ENCODE measurements at places on chromosomes 12 and 14.

- no peak overlapping the region for H3K27ac ChIP-seq
- no peak for DNase-seq
- no peaks in the 10 kb centered on the region for H3K4me1 ChIP-seq
- H3K36me3 ChIP-seq, result no peaks in the 10 kb centered on the region
Measured at GRCh38 chr14:72013721-72014345, 81.6 kb downstream of the RGS6 start.

DNA sequence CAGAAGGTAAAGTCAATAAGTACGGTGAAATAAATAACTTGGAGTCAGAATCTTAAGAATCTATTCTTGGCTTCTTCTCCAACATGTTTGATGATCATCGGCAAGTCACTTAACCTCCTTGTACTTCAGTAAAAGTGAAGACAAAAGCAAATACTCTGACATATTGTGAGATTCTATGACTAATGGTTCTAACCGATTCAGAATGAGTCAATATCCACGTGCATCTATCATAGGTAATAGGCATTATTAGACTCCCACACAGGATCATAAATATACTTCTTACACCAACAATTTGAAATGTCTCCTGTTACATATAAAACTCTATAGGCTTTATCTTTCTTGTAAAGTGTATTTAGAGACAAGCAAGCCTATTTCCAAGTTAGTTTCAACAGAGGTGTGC, 144.4 kb upstream of the ATXN7L3B start:
- H3K4me3 ChIP-seq, result no peak overlapping the region
- no peaks in the 10 kb centered on the region for H3K27me3 ChIP-seq
- H3K36me3 ChIP-seq, result no peaks in the 10 kb centered on the region
- H3K4me1 ChIP-seq, result no peaks in the 10 kb centered on the region
- DNase-seq, result no peak
- H3K27ac ChIP-seq, result no peak overlapping the region

- no peak overlapping the region for H3K27ac ChIP-seq
- no peak for DNase-seq
Measured at GRCh38 chr12:12446786-12447185, 89.9 kb downstream of the BORCS5 start.

DNA sequence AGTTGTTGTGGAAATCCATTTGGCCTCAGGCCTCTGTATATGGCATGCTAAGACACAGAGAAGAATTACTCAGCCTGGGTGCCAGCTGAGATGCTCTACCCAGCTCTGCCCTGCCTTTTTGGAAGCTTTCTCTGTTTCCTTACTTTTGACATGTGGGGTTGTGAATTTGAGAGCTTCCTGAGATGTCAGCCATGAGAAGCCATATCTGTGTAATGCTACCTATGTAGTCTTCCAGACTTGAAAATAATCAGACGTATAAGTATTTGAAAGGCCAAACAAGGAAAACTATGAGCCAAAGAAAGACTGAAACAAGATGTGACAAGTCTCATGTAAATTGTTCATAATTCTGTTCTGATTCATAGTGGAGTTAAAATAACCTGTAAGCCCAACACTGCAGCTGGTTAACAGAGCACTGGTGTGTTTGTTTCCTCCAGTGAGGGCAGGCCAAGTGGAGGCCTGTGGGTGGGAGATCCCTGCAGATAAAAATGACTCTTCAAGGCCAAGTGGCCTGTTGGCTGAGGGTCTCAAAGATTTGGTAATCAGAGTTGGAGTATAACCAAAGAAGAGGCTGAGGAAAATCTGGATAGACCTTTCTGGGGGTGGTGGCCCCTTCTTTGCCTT, 94.0 kb downstream of the TMX1 start:
- peak overlapping the region; percentile 40 for H3K27ac ChIP-seq
- no peaks in the 10 kb centered on the region for H3K4me1 ChIP-seq
- no peak overlapping the region for H3K4me3 ChIP-seq
- H3K27me3 ChIP-seq, result no peaks in the 10 kb centered on the region
- DNase-seq, result no peak

DNA sequence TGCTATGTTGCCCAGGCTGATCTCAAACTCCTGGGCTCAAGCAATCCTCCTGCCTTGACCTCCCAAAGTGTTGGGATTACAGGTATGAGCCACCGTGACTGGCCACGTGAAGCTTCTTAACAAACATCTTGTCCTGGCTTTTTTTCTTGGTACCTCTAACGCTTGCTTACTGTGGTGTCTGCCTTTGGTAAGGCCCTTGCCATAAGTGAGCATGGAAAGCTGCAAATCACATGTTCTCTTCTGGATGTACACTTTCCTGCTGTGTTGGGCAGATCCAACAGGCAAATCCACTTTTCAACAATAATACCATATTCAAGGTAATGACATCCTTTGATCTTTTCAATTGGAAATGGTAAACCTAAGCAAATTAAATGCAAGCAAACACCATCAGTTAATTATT, 54.6 kb downstream of the ARF6 start:
- no peaks in the 10 kb centered on the region for H3K4me1 ChIP-seq
- DNase-seq, result no peak
- no peak overlapping the region for H3K4me3 ChIP-seq
- no peaks in the 10 kb centered on the region for H3K36me3 ChIP-seq
- H3K27me3 ChIP-seq, result no peaks in the 10 kb centered on the region
- H3K27ac ChIP-seq, result no peak overlapping the region

DNA sequence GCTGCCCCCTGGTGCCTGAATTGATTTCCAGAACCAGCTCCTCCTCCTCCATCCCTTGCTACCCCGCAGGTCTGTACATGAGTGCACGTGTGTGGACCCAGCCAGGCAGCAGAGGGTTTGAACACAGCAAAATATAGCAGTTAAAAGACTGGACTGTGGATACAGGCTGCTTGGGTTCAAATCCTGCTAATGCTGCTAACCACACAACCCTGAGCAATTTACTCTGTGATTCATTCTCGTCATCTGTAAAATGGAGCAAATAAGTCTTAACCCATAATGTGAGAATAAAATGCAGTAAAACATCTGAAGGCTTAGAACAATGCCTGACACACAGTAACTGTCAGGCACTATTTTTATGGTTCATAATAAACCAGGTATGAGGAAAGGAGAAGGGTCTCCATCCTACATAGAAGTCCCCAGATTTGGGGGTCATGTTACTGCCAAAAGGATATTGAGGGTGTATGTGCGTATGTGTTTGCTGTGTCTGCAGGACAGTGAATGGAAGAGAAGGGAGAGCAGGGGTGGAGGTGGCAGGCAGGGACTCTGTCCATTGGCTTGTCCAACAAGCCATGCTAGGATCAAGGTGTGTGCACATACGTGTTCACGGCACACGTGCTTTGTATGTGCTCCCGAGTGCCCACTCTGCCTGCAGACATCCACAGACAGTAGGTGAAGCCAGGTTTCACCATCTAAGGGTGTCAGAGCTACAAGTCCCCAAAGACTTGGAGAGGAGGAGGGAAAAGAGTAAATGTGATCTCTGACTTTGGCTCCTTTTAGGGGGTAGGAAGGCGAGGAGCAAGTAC, 1.5 kb upstream of the STAT6 start:
- no peaks in the 10 kb centered on the region for H3K4me1 ChIP-seq
- H3K27ac ChIP-seq, result peak overlapping the region; percentile 99

DNA sequence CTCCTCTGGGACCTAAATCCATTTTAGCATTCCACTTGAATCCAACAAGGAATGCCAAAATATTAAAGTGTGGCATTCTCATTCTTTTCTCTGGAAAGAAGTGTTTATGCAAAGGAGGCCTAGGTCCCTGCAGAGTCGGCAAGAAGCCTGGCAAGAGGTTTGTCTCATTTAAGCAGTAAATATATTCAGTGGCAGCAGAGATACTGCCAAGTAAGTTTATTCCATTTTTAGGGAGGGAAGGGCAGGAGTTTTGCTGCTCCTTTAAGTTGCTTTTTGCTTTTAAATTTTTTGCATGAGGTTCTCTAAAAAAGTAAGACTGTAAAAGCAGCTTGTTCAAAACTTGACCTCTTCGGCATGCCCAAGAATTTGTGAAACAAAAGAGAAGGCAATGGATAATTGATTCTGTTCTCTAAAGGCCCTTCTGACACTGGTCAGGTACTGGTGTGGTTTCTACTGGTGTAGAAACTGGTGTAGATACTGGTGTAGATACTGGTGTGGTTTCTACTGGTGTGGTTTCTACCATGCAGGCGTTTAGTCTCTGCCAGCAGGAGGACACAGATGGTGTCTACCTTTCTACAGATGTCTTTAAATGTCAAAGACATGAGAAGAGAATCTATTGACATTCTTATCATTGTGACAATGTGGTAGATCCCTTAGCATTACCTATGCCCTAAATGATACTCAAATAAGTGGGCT, 107.3 kb downstream of the SAMD4A start:
- H3K4me3 ChIP-seq, result no peak overlapping the region
- no peaks in the 10 kb centered on the region for H3K27me3 ChIP-seq
- H3K36me3 ChIP-seq, result no peaks in the 10 kb centered on the region
- DNase-seq, result no peak
- H3K27ac ChIP-seq, result peak overlapping the region; percentile 28

- no peak overlapping the region for H3K4me3 ChIP-seq
- H3K4me1 ChIP-seq, result no peaks in the 10 kb centered on the region
- H3K36me3 ChIP-seq, result no peaks in the 10 kb centered on the region
Measured at GRCh38 chr14:77426396-77426795, 3.1 kb upstream of the NOXRED1 start.

GRCh38 chr12:109098651-109099050, 1.3 kb downstream of the UNG start:
- peaks cover 17% of the 10 kb centered on the region for H3K36me3 ChIP-seq
- H3K4me1 ChIP-seq, result peaks cover 21% of the 10 kb centered on the region
- H3K4me3 ChIP-seq, result peak overlapping the region; percentile 69
- no peaks in the 10 kb centered on the region for H3K27me3 ChIP-seq

- no peaks in the 10 kb centered on the region for H3K27me3 ChIP-seq
- H3K4me3 ChIP-seq, result no peak overlapping the region
- H3K4me1 ChIP-seq, result no peaks in the 10 kb centered on the region
Measured at GRCh38 chr12:124267205-124267778, 27.6 kb upstream of the RFLNA start.

DNA sequence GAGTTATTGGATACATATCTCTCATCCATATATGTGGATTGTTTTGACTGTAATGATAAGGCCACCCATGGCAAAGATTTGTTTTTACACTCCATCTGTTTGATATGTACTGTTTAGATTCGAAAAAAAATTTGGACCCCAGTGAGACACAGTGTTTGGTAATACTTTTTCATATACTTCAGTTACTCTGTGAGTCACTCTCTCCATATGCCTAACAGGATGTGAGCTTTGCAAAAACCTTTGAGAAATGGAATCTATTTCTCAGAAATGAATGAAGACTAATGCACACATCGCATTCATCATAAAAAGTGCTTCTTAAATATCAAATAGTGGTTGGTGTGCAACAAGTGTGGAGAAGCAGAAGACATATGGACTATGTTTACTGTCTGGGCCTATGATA, 781.5 kb downstream of the SLC6A15 start:
- no peak overlapping the region for H3K27ac ChIP-seq
- no peaks in the 10 kb centered on the region for H3K27me3 ChIP-seq
- H3K4me1 ChIP-seq, result no peaks in the 10 kb centered on the region

DNA sequence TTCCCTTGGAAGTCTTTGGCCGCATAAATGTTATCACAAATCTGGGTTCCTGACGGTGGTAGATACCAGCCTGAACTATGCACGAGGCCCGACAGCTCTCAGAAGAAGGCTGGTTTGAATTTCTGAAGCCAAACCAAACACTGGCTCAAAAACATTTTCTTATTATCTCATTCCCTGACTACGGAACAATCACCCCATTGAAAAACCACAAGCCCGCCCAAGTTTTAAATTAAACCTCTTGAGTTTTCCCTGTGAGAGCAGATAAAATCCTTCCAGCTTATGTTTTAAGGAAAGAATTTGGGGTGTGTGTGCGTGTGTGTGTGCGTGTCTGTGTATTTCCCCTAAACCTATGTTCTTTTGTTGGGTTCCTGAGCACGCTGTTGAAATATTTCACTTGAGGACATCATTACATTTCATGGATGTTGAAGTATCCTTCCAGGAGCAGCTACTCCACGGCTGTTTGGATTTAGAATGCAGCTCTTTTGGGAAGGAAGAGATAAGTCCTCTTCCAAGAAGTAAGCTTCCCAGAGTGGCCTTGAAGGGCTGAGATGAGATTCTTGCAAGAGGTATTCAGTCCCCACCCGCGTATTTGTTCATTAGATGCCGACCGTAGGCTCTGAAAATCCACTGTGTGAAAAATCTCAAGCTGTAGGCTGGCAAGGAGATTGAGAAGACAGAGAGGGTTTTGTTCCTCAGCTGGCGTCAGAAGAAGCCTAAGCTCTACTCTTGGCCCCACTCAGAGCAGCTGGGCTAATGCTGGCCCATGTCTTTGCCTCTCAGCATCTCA, 131.0 kb upstream of the NCOR2 start:
- H3K27ac ChIP-seq, result peak overlapping the region; percentile 10
- DNase-seq, result no peak
- no peak overlapping the region for H3K4me3 ChIP-seq

- no peaks in the 10 kb centered on the region for H3K36me3 ChIP-seq
- no peaks in the 10 kb centered on the region for H3K4me1 ChIP-seq
- no peak for DNase-seq
- H3K27me3 ChIP-seq, result no peaks in the 10 kb centered on the region
- no peak overlapping the region for H3K4me3 ChIP-seq
Measured at GRCh38 chr12:114045349-114045748, 79.2 kb upstream of the RBM19 start.

GRCh38 chr14:100533656-100534485, 53.3 kb downstream of the BEGAIN start:
- no peak overlapping the region for H3K4me3 ChIP-seq
- no peak overlapping the region for H3K27ac ChIP-seq
- peak; percentile 51 for DNase-seq
- no peaks in the 10 kb centered on the region for H3K27me3 ChIP-seq
- H3K4me1 ChIP-seq, result peaks cover 12% of the 10 kb centered on the region

DNA sequence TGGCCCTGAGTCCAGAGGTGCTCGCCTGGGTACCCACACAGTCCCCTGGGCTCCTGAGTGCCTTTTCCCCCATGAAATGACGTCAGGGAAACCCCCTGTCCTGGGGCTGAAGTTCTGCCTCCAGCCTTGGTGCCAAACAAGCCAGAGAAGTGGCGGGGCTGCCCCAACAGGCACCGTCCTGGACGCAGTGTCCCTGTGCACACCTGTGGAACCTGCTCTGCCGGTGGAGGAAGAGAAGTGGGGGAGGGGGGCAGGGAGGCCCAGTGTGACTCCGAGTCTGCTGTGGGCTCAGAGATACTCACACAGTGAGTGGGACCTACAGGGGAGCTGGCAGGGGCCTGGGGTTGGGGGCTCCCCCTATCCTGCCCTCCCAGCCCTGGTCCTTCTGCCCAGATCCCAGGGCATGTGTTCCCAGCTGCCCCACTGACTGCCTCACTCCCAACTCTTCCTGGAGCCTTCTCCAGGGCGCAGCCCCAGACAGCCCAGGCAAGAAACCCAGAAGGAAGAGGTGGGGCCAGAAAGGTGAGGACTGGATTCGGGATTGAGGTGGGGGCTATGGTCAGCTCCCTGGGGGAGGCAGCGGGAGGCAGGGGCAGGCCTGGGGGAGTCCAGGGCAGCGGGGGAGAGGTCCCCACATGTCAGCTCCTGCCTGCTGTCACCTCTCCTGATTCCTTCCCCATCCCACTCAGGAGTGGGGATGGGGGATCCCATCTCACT, 24.7 kb downstream of the CCDC85C start:
- H3K27me3 ChIP-seq, result no peaks in the 10 kb centered on the region
- H3K27ac ChIP-seq, result no peak overlapping the region
- H3K36me3 ChIP-seq, result no peaks in the 10 kb centered on the region
- no peak for DNase-seq
- H3K4me1 ChIP-seq, result peaks cover 18% of the 10 kb centered on the region

- no peak overlapping the region for H3K27ac ChIP-seq
- H3K36me3 ChIP-seq, result no peaks in the 10 kb centered on the region
- DNase-seq, result no peak
- H3K4me3 ChIP-seq, result no peak overlapping the region
- H3K4me1 ChIP-seq, result no peaks in the 10 kb centered on the region
- H3K27me3 ChIP-seq, result no peaks in the 10 kb centered on the region
Measured at GRCh38 chr12:96766232-96766631, 140.8 kb upstream of the NEDD1 start.

- no peak overlapping the region for H3K4me3 ChIP-seq
- DNase-seq, result no peak
Measured at GRCh38 chr12:104865080-104865479, 93.0 kb downstream of the SLC41A2 start.

Data from Peyer's patch (tissue), 4 donors.